ENCODE measurements at places on chromosomes 1 and 21.

DNA sequence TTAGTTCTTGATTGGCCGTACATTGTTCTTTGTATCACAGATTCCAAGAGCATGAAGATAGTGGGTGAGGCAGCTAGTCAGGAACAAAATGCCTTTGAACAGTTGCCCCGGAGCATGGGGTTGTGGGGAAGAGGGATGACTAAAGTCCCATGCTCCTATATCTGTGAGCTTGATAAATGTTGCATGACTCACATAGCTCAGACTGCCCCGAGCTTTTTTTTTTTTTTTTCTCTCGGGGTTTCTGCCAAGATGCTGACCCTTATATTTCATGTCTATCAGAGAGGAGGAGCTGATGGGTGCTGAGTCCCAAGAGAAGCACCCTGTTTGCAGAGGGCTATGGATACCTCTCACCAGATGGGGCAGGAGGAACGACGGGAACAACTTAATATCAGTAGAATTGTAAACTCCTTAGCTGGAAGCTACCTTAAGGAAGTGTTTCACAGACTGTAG, 40.6 kb downstream of the SRRM1 start:
- DNase-seq: peak; percentile 82

DNA sequence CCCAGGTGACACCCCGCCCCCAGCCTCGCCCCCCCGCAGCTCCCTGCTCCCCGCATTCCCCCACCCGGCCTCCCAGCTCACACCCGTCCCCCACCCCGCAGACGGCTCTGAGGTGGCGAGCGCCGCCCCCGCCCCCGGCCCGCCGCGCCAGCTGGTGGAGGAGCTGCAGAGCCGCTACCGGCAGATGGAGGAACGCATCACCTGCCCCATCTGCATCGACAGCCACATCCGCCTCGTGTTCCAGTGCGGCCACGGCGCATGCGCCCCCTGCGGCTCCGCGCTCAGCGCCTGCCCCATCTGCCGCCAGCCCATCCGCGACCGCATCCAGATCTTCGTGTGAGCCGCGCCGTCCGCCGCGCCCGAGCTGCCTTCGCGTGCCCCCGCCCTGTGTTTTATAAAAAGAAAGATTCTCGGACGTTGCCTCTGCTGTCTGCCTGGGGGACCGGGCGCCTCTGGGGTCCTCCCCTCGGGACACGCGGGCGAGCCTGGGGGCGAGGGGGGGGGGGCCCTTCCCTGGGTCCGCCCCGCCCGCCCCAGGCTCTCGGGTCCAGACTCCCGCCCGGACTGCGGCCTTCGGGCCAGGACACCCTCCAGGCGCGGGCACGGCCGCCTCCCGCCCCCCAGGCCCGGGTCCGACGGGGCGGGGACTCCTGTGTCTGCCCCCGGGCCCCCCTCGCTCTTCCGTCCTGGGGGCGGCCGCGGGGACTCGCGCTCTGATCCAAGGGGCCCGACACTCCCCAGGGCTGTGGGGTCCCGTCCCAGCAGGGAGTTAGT, 1.6 kb upstream of the MMP23B start:
- no peak for DNase-seq

DNA sequence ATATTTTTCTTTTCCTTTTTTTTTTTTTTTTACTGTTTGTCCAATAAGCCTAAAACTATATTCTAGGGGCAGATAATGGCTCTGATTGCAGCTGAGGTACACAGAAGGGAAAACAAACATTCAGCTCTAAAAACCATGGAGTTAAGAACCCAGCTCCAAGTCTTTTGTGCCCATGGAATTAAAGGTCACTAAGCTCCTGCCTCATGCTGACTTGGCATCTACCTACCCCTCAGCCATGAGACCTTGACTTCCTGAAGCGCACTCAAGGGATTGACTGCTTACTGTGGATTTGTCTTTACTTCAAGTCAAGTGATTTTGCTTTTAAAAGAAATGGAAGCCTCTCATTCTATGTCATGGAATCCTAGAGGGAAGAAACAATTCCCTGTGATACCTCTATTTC, 192.3 kb downstream of the AMY1C start:
- DNase-seq: no peak

- DNase-seq: no peak
Observed at GRCh38 chr1:235939480-235939775, 72.7 kb upstream of the LYST start.

DNA sequence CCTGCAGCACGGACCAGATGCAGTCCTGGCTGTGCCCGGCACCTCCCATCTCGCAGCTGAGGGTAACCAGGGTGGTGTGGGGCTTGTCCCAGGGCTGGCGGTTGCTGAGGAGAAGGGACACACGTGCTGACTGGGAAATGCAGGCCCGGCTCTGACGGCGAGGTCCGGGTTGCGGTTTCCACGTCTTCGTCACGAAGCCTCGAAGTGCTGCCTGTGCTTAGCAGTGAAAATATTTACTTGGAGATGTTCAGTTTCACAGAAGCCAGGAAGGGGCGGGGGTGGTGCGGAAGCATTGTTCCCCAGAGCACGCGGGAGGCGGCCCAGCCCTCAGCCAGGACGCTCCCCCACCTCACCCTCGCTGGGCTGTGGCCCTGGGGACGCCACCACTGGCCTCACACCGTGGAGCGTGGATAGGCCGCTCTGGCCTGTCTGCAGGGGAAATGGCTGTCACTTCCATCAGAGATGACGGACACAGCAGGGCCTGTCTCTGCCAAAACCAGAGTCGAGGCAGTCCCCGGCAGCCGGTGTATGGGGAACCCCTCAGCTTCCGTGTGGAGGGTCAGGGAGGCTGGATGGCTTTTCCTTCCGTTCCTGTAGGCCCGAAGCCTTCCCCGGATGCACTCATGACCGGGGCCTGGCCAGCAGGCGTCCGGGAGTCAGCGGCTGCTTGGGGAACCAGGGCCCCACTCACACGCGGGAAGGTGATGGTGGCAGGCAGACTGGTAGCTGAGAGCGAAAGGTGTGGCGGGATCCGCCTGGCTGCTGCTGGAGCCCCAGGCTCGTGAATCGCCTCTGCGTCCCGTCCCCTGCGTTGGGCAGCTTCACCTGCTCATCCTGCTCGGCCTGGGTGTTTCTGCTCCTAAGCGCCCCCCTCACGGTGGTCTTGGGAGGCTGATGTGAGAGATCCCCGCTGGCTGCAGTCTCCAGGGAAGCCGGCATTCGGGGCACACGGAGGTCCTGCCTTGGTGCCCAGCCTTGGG, 14.7 kb upstream of the POFUT2 start:
- no peak for DNase-seq

DNA sequence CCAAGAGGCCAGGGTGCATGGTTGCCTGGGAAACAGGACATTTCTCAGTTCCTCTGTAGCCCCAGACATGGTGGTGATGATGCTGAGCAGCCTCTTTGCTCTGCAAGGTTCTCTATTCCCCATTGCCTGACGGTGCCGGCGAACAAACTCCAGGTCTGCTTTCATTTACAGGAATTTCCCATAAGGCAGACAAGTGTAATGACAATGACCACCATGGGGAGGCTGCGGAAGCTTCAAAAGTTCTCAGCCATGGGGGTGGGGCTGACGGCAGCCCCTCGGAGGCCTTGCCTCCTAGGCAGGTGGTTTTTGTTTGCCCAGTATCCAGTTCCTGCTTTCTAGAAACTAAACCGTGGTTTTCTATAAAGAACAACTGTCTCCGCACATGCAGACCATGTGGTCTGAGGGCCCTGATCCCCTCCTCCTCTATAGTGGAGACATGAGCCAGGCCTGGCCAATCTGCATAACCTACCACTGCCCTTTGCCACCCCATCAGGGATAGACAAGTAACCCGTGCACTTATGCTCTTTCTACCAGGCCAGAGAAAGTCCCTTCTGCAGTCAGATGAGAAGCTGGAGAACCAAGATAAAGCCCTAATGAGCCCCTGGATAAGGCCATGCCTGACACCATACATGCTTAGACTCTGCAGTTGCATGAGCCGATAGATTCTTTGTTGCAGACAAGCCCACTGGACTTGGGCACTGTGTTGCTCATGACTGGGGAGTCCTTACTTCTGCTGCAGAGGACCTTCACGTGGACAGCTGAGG, 54.1 kb downstream of the LDLRAD2 start:
- no peak for DNase-seq

GRCh38 chr1:207852576-207853371, 58.2 kb downstream of the CD34 start:
- no peak for DNase-seq

GRCh38 chr1:1290238-1290731, 10.0 kb downstream of the SCNN1D start:
- peak; percentile 60 for DNase-seq

DNA sequence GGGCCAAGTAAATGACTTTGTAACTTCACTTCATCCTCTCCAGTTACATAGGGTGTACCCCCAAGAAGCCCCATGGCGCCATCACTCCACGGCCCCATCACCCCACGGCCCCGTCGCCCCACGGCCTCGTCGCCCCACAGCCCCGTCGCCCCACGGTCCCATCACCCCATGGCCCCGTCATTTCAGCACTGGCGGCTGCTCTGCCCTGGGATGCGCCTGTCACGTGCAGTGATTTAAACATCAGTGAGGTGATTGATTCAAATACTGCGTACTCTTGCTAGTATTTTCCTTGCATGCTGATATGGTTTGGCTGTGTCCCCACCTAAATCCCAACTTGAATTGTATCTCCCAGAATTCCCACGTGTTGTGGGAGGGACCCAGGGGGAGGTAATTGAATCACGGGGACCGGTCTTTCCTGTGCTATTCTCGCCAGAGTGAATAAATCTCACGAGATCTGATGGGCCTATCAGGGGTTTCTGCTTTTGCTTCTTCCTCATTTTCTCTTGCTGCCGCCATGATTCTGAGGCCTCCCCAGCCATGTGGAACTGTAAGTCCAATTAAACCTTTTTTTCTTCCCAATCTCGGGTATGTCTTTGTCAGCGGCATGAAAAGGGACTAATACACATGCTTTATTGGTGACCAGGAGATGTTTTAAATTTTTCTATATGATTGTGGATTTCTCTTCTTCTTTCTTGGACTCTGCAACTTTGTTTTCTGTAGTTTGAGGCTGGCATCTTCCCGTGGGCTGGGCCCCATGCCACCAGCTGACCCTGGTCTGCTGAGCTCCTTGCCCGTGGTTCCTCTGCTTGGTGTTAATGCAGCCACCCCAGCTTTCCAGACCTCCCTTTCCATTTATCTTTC, 50.1 kb upstream of the PCBP3 start:
- no peak for DNase-seq

GRCh38 chr1:87799451-87799850, 470.8 kb downstream of the LMO4 start:
- no peak for DNase-seq

DNA sequence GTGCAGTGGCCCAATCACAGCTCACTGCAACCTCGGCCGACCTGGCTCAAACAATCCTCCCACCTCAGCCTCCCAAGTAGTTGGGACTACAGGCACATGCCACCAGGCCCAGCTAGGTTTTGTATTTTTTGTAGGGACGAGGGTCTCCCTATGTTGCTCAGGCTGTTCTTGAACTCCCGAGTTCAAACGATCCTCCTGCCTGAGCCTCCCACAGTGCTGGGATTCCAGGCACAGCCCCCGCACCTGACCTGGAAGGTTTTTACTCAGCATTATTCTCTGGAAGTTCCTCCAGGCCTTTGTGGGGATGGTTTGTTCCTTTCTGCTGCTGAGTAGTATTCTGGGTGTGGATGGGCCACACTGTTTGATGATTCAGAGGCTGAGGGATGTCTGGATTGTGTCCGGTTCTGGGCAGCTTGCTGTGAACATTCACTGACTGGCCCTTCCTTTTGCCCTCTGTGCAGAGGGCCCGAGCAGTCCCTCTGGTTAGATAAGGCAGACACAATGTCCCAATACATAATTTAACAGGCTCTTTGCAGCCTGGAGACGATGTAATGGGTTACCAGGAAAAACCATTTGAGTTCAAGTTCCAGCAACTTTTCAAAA, 6.0 kb upstream of the TRAPPC10 start:
- peak; percentile 54 for DNase-seq

DNA sequence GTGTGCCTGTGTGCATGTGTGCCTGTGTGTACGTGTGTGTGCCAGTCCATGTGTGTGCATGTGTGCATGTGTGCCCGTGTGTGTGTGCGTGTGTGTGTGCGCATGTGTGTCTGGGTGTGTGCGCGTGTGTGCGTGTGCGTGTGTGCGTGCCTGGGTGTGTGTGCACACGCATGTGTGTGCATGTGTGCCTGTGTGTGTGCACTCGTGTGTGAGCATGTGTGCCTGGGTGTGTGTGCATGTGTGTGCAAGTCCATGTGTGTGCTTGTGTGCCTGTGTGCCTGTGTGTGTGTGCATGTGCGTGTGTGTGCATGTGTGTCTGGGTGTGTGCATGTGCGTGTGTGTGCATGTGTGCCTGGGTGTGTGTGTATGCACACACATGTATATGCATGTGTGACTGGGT, 28.7 kb upstream of the COL6A2 start:
- DNase-seq: no peak

DNA sequence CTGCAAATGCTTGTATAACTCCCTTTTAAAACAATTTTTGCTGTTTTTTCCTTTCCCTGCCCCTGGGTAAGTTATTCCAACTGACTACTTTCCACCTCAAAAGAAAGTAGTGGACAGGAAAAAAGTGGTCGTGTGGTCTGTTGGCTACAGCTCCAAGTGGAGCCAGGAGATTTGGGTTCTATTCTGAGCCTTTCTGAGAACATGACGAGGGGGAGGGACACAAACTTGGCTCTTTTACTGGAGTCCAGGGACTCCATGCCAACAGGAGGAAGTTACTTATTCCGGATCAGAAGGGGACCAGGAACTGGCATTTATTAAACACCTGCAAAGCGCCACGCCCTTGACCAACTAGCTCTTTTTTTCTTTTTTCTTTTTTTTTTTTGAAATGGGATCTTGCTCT, 79.0 kb upstream of the CAPZB start:
- no peak for DNase-seq

DNA sequence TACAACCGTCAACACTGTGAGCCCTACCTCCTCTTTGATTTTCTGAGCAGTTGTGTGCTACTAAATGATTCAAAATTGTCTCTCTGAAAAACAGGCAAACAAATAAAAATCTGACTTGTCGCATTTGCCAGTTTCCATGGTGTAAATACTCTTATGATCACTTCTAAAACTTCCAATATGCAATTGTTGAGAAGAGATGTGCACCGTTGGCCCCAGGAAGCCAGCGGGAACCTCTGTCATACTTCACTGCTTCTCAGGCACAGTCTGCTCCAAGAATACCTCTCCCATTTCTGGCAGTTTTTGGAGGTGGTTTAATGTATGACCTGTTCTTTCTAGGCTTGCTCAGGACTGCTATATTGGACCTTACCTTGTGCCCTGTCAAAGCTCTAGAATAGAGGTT, 196.0 kb upstream of the NCAM2 start:
- DNase-seq: no peak

DNA sequence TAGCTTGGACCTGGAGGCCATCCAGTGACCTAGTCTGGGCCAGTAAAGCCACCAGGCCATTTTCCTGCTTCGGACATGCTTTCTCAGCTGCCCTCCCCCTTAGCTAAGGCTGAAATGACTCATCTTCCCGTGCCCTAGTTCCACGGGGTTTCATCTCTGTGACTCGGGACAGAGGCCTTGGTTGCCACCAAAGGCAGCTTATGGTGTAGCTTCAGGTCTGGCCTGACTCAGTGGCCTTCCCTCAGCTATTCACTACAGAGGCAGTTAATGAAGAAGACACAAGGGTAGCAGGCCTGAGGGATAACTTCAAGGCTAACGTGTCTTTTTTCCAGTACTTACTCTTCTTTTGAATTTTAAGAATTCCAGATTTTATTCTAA, 82.4 kb downstream of the PBX1 start:
- peak; percentile 9 for DNase-seq

- DNase-seq: no peak
Observed at GRCh38 chr1:11248169-11248568, 14.2 kb downstream of the MTOR start.
